ENCODE measurements at places on chromosomes 2 and 18. TPM values are rescaled to one million over a fixed set of nuclear protein-coding genes. Genes with fewer than 3 reads are reported as not detected.

Gene DTNA
- 25.1 TPM for total RNA-seq

GRCh38 chr2:25445464-25445863 is 103.7 kb upstream of the DNMT3A start:
- H3K27me3 ChIP-seq, result no peaks in the 10 kb centered on the region
- no peaks in the 10 kb centered on the region for H3K4me1 ChIP-seq
- H3K36me3 ChIP-seq, result no peaks in the 10 kb centered on the region

DNA sequence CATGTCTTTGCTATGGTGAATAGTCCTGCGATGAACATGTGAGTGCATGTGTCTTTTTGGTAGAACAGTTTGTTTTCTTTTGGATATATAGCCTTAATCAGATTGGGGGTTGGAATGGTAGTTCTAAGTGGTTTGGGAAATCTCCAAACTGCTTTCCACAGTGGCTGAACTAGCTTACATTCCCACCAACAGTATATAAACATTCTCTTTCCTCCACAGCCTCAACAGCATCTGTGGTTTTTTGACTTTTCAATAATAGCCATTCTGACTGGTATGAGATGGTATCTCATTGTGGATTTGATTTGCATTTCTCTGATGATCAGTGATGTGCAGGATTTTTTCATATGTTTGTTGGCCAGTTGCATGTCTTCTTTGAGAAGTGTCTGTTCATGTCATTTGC is 112.2 kb upstream of the SESTD1 start:
- H3K36me3 ChIP-seq, result no peaks in the 10 kb centered on the region
- no peak for DNase-seq
- no peak overlapping the region for H3K4me3 ChIP-seq
- no peak overlapping the region for H3K27ac ChIP-seq

Gene C1QL2
- total RNA-seq, result 0.69 TPM

DNA sequence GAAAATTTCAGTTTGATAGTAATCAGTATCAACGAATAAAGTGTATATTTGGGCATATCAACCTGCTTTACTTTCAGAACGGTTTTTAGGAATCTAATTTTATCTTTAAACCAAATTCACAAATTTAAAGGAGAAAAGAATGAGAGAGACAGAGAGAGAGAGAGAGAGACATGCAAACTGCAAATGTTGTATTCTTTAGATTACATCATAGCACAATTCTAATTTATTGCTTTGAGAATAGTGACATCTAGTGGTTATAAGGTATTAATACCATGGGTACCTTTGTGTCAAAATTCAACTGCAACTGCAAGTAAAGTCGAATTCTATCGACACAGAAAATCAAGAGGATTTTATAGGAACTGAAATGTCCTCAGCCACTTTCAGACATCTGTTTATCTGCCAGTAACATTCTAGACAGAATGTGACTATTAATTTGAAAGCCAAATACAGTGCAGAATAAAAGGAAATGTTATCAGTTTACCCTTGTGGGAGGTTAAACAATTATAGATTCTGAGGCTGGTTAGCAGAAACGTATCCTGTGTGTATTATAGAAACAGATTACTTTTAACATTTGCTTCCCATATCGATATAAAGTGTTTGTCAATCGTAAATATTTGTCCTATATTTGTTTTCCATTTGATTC is 529.8 kb upstream of the VRK2 start:
- H3K27ac ChIP-seq, result no peak overlapping the region
- H3K27me3 ChIP-seq, result no peaks in the 10 kb centered on the region
- H3K36me3 ChIP-seq, result no peaks in the 10 kb centered on the region
- peak; percentile 73 for DNase-seq
- H3K4me1 ChIP-seq, result 0 out of 2 replicates have a peak, but pooled peaks cover 5% of the 10 kb centered on the region

GRCh38 chr2:240987588-240987987 is 10.8 kb upstream of the SNED1 start:
- DNase-seq, result no peak
- H3K4me3 ChIP-seq, result no peak overlapping the region
- no peaks in the 10 kb centered on the region for H3K27me3 ChIP-seq
- no peaks in the 10 kb centered on the region for H3K4me1 ChIP-seq

All from GM23338 (cell line).